IMR-90 (cell line): ENCODE measurements at places on chromosomes 4 and X. TPM values are rescaled to one million over a fixed set of nuclear protein-coding genes. Genes with fewer than 3 reads are reported as not detected.

Gene CXorf51A
- total RNA-seq, result not detected in 2 replicates

Gene SATL1
- not detected in 2 replicates for total RNA-seq

Gene HEPH
- total RNA-seq, result 16.4 and 23.5 TPM in 2 replicates

Gene GABRQ
- total RNA-seq, result under 0.01 TPM in 1 of 2 replicates, not detected in the other

Gene CENPVL2
- total RNA-seq, result not detected in 2 replicates

Gene WFS1
- 9.7 TPM in 2 replicates for total RNA-seq
